Esophagus squamous epithelium (tissue), 5 donors: ENCODE measurements at places on chromosomes 11 and 22.

- DNase-seq: no peak
Measured at GRCh38 chr11:1763336-1763795, 361 bp downstream of the CTSD start.

DNA sequence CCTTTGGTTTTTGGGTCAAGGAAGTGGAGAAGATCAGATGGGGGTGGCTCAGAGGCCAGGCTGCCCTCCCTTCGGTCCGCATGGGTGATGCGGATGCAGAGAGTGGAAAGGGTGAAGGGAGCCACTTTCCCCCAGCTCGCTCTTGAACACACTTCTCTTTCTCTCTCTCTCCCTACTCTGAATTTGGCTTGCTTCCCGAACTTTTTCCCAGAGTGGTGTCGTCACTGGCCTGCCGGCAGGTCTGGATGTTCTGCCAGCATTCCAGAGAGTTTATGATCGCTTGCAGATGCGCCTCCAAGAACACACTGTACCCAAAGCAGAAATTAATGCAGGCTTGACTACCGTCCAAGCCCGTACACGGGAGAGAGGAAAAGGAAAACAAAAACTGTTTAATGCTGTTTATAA, 103.2 kb downstream of the ZBTB16 start:
- peak; percentile 17 for DNase-seq

DNA sequence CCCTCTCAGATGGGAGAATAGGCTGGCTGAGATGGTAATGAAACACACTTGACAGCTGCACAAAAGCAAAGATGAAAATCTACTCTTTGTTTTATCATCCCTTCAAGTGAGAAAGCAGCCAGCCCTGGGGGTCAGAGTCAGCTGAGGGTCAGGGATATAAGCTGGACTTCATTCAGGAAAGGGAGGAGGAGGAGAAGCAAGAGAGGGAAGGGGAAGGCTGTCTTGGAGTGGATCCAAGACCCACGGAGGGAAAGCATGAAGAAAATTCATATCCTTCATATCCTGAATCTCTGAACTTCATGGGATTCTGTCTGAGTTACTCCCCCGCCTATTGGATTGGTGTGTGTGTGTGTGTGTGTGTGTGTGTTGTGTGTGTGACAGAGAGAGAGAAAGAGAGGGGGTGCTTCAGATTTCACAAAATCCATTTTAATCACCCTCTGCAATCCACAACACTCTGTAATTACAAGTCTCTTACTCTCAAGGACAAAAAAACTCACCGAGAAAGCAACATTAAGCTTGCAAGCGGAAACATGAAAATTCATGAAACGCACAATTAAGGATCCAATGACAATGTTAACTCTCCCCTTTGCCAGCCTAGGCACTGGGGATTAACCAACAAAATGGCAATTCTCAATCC, 327.7 kb downstream of the TENM4 start:
- DNase-seq: no peak

- no peak for DNase-seq
Measured at GRCh38 chr11:11620921-11621572, 758 bp downstream of the GALNT18 start.

DNA sequence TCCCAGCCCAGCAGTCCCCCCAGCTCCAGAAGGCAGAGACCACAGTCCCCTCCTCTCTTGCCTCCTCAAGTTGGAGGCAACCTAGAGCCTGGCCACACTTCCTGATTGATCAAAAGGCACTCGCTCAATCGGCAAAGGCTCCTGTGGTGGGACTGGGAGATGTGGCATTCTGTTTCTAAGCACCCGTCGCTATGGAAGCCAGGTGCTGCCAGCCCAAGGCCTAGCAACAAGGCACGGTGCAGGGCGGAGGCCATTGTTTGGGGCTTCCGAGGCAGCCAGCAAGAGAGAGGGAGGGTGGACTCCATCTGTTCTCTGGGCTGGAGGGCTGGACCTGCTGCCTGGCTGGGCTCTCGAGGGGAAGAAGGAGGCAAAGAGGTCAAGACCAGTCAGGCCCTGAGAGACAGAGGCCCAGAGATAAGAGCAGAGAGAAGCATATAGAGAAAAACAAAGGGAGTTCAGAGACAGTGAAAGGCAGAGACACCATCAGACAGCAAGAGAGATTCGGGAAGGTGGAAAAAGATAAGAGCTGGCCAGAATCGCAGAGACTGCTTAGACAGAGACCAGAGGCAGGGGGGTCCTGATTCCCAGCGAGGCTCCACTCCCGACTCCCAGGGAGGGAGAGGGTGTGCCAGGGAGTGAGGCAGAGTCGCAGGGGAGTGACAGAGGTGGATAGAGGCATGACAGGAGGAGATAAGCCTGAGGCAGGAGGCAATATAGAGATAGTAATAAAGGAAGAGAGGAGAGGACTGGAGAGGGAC, 21.2 kb downstream of the PDE2A start:
- DNase-seq: no peak

DNA sequence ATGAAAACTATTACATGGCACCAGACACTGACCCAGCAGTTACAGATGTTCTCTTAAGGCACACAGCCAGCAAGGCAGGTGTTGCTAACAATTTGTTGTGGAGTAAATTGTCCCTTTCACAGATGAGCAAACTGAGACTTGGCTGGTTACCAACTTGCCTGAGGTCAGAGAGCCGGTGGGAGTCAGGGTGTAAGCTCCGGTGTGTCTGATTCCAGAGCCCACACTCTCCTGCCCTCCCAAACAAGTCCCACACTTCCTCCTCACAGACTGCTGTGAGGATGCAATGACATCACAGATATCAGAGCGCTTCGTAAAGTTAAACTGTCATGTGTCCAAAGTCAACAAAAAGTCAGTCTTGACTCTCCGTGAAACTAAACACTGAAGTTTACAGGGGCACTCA, 12.5 kb downstream of the GDPD5 start:
- DNase-seq: no peak
